Right atrium auricular region (tissue), 2 donors: ENCODE measurements at places on chromosomes 4 and X. TPM values are rescaled to one million over a fixed set of nuclear protein-coding genes. Genes with fewer than 3 reads are reported as not detected.

- no peak for DNase-seq
Measured at GRCh38 chr4:1751919-1752283, 30.6 kb downstream of the TACC3 start.

DNA sequence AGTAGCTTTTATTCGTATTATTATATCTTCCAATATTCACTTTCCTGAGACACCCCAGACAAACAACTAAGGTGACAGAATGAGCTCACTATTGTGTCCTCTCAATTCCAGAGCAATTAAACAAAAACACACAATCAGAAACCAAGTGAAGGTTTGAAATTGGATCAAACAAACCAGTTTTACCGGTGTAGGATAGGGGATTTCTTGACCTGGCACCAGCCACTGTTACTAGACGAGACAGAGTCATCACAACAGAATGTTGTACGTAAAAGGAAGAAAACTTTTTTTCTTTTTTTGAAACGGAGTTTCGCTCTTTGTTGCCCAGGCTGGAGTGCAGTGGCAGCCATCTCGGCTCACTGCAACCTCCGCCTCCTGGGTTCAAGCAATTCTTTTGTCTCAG is 43.7 kb downstream of the LDOC1 start:
- no peak for DNase-seq

ZNF718 gene
- 3.5 TPM for total RNA-seq

DNA sequence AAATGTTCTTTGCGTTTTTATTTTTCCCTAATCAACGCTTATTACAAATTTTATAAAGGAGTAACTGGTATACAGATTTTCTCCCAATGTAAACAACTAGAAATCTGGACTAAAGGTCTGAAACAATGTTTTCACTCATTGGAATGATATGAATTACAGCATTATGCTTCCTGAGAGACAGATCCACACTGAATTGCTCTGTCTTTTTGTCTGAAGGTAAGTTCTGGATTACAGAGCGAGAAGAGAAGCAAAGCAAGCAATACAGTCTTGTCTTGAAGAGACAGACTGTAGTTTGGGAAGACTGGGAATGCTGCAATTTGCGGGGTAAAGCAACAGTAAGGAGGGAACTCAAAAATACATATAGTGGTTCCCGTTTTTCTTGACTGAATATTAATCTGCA is 262.2 kb upstream of the PABPC4L start:
- DNase-seq = no peak

CXCL13 gene
- total RNA-seq = not detected

DNA sequence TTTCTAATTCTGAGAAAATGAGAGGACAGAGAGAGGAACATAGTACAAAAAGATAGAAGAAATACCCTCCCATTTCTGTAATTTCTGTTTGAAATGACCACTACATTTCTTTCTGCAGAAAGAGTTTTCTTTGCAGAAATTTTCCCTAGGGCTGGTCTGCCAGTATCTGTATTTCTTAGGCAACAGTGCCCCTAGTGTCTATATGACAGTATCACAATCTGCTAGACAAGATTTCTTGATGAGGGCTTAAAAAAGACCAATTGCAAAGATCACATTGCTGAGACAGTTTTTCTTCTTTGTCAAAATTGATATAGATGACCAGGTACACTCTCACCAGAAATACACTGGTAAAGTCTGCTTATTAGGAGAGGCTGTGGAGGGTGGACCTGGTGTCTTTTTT is 81.0 kb upstream of the ZDHHC15 start:
- DNase-seq = no peak

DNA sequence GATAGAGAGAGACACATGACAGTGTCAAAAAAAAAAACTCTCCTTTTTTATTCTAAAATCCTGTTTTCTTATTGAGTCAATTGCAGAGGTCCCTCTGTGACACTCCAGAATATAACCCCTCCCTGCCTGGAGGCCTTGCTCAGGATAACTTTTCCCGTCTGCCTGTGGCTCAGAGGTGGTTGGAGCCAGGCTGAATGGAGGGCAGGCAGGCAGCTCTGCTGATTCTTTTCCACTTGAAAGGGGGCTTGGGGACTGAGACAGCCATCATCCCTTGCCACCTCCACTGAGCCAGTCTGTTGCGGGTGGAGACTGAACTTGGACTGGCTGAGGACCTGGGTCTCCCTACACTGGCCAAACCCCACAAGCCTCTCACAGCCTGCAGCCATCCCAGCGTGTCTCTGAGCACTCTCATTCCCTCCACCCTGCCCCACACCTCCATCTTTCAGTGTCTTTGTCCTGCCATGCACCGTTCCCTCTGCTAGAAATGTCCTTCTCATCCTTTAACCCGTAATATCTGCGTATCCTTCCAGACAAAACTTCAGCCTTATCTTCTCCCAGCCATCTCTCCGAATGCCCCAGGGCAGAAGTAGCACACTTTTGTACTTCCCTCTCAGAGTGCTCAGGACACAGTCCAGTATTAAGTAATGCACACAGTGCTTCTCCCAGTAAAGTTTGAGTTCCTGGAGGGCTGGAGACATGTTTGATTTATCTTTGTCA is 139.9 kb downstream of the CHIC2 start:
- no peak for DNase-seq

RAB33A gene
- total RNA-seq = 13.4 TPM

GRCh38 chr4:44629280-44629866 is 22.1 kb downstream of the YIPF7 start:
- no peak for DNase-seq

HERC6 gene
- total RNA-seq = 12.4 TPM

DNA sequence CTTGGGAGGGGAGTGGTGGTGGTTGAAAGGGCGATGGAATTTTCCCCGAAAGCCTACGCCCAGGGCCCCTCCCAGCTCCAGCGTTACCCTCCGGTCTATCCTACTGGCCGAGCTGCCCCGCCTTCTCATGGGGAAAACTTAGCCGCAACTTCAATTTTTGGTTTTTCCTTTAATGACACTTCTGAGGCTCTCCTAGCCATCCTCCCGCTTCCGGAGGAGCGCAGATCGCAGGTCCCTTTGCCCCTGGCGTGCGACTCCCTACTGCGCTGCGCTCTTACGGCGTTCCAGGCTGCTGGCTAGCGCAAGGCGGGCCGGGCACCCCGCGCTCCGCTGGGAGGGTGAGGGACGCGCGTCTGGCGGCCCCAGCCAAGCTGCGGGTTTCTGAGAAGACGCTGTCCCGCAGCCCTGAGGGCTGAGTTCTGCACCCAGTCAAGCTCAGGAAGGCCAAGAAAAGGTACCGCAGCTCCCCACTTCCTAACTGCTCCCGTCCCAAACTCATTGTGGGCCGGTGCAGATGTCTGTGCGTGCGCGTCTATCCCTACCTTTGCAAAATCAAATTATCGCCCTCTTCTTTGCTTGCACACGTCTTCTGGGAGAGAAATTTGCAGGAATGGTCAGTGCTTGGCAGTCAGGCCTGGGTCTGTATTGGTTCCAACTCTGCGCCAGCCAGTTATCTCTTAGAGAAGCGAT is 533 bp downstream of the IL15 start:
- no peak for DNase-seq

- DNase-seq = no peak
Measured at GRCh38 chrX:12955882-12956703, 18.8 kb upstream of the TMSB4X start.

GRCh38 chr4:158801066-158801465 is 32.2 kb downstream of the FNIP2 start:
- DNase-seq = no peak

DNA sequence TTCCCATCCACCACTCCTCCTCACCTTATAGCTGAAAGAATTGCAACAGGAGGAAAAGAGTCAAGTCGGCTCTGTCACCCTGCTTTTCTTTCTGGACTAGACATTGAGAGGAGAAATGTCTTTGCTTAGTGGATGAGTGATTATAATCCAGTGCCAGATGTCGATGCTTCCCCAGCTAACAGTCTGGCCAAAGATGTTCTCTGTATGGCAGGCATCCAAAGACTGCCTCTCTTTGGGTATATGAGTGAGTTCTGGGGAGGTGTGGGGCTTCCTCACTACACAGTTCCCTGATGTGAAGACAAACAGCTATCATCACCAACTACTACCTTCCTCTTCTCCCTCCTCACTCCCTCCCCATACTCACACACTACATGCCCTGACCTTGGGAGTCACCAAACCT is 90.9 kb downstream of the COMMD8 start:
- no peak for DNase-seq

GRCh38 chr4:71472946-71473345 is 134.1 kb downstream of the SLC4A4 start:
- DNase-seq = no peak
